ENCODE measurements at places on chromosomes 7 and 10.

DNA sequence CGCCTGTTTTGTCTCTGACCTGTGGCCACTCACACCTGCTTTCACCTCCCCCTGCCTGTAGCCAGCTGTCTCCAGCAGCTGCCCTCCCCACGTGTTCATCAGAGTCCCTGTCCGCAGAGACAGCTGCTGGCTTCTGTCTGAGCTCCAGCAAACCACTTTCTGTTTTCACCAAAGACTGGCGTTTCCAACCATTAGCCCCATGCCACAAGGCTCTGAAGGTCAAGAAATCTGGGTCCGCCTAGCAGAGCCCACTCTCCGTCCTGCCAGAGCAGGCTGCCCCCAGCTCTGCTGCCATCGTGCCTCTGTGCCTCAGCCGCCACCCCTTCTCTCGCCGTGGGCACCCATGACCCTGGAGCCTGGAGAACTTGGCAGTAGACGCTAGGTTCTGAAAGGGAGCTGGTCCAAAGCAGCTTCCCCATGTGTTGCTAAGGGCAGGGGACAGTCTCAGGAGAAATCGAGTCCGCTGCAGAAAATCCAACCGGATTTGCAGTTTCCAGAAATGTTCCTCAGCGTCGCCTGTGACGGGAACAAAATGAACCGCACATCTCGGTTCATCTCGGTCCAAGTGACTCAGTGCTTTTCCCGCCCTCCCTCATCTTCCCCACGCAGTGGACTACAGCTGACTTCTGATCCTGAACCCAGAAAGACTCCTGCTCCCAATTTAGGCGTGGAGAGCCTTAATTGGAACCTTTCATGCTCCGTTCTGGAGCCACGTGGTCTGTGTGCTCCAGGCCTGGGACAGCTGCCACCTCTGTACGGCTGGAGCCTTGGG lies 28.0 kb downstream of the TMEM120A start:
- DNase-seq: peak; percentile 38

- DNase-seq: peak; percentile 40
Measured at GRCh38 chr7:21967598-21968003, 21.9 kb upstream of the CDCA7L start.

DNA sequence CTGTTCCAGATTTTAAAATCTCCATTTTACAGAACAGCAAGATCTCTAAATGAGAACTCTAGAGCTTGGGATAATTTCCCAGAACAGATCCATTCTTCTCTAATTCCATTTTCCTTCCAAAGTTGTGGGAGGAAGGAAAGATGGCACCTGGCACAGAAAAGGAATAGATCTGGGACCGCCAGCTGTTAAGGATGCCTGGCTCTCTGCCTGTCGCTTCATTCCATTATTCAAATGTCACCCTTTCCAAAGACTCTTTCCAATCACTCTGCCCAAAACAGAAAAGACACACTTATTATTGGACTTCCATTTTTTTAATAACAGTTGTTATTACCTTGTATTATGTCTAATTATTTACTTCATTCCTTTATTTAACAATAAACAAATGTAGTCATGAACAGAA lies 751 bp upstream of the OR9A2 start:
- DNase-seq: no peak

- no peak for DNase-seq
Measured at GRCh38 chr7:114977277-114977676, 55.4 kb downstream of the MDFIC start.

DNA sequence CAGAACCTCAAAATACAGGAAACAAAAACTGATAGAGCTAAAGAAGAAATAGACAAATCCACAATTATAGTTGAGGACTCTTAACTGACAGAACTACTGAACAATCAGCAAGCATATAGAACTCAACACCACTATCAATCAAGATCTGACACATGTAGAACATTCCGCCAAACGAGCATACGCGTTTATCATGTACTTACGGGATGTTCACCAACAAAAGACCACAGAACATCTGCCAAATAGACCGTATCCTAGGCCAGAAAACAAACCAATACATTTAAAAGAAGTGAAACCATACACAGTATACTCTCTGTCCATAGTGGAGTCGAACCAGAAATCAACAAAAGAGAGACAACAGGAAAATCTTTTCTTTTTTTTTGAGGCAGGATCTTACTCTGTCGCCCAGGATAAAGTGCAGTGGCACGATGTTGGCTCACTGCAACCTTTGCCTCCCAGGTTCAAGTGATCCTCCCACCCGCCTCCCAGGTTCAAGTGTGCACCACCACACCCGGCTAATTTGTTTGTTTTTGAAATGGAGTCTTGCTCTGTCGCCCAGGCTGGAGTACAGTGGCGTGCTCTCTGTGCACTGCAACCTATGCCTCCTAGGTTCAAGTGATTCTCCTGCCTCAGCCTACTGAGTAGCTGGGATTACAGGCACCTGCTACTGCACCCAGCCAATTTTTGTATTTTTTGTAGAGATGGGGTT lies 5.1 kb downstream of the GNA12 start:
- DNase-seq: peak; percentile 46

DNA sequence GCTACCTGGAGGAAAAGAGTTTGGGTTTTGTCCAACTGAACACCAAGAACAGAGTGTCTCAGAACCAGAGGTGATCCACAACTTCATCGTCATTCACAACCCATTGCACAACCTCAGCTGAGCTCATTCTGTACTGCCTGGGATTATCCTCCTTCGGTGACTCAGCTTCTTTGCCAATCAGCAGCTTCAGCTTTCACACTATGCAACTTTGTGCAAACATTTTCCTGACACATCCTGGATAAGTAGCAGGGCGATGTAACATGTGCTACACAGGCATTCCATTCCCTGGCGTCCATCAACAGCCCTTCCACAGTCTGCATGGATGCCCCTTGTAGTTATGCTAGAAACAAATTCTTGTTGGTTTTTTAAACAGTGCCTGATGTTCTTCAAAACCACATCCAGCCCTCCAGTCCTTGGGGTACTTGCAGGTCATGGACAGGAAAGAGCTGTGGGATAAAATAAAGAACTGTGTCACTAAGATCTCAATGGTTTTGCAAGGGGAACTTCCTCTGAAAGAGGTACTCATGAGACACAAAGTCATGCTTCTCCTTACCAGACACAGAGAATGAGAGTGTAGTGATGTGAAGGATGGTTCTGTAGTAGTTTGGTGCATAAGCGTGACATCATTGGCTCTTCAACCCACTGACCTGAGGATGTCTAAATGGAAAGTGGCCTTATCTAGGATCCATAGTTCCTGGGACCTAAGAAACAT lies 478.5 kb downstream of the KIF20B start:
- DNase-seq: peak; percentile 98

GRCh38 chr10:6170638-6171037 lies 32.1 kb upstream of the PFKFB3 start:
- peak; percentile 32 for DNase-seq

- no peak for DNase-seq
Measured at GRCh38 chr7:23098460-23098859, 7.1 kb upstream of the KLHL7 start.

- DNase-seq: no peak
Measured at GRCh38 chr7:77942431-77942830, 143.9 kb downstream of the PHTF2 start.

DNA sequence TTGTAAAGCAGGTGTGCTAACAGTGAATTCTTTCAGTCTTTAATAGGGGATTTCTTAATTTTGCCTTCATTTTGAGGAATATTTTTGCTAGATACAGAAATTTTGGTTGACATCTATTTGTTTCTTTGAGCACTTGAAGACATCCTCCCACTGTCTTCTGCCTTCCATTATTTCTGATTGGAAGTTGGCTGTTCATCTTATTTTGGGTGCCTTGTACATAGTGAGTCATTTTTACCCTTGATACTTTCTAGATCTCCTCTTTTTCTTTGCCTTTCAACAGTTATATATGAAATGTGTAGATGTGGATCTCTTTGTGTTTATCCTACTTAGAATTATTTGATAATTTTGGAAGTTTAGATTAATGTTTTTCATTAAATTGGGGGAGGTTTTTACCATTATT lies 631.0 kb downstream of the AUTS2 start:
- DNase-seq: no peak

- DNase-seq: peak; percentile 59
Measured at GRCh38 chr7:13990319-13990983, 985 bp upstream of the ETV1 start.

GRCh38 chr10:51910596-51910995 lies 211.2 kb upstream of the CSTF2T start:
- no peak for DNase-seq

DNA sequence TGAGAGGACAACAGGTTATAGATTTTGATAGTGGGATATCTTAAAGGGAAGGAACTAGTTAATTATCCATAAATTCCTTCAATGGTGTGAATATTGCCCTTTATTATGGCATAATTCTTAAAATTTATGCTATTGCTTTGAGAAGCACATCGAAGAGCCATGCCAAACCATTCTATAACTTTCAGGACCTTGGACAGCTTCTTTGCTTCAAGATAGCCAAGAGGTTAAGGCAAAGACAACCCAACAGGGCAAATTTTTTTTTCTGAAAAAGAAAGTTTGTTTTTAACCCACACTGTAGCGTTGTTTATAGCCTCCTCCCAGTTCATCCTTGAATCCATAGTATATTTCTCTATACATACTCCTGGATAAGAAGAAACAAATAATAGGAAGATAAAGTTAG lies 103.2 kb downstream of the NRG3 start:
- peak; percentile 12 for DNase-seq

DNA sequence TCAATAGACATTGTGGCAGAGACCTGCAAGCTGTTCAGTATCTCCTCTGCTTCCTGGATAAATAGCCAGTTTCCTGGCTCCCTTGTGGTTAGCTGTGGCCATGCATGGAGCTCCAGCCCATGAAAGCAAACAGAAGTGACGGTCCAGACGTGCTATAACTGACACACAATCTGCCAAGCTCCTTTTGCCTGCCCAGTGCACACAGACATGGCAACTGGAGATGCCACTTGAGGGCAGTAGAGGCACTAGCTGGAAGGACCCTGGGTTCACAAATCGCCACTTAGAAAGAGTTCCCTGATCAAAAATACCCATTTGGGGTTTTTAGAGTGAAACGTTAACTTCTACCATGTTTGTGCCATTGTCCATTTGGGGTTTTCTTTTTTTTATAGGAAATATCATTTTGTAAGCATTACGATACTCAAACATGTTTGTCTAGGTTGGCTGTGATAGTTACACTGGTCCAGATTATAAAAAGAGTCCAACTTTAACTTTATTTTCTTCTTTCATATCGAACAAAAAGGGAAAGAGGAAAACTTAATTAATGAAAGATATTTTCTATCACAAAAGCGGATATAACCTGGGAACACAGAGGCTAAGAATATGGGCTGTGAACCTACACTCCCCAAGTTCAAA lies 31.3 kb downstream of the KIN start:
- DNase-seq: peak; percentile 53

- peak; percentile 18 for DNase-seq
Measured at GRCh38 chr7:34208878-34209621, 303.7 kb downstream of the BMPER start.

DNA sequence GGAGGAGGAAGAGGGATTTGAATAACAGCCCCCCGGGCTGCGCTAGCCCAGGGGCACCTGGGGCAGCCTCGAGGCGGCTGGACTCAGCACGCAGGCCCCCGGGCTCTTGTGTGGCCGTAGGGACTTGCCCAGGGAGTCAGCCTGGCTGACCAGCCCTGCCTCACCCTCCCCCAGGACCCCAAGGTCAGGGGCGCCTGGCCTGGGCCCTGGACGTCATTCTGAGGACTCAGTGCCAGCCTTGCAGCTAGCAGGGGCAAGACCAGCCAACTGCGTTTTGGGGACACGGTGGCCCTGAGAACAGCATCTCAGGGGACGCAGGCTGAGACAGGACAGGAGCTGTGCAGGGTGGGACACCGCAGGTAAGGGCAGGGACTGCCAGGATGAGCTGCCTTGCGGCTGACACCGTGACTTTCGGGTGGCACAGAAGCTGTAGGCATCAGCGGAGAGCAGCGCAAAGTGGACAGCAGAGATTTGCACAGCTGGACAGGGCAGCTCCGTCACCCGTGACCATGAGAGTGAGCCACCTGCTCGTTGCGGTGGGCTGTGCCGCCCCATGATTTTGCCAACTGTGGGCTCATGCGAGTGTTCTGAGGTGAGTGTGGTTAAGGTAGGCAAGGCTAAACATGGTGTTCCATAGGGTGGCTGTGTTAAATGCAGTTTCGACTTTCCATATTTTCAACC lies 48.1 kb upstream of the UBE3C start:
- no peak for DNase-seq

DNA sequence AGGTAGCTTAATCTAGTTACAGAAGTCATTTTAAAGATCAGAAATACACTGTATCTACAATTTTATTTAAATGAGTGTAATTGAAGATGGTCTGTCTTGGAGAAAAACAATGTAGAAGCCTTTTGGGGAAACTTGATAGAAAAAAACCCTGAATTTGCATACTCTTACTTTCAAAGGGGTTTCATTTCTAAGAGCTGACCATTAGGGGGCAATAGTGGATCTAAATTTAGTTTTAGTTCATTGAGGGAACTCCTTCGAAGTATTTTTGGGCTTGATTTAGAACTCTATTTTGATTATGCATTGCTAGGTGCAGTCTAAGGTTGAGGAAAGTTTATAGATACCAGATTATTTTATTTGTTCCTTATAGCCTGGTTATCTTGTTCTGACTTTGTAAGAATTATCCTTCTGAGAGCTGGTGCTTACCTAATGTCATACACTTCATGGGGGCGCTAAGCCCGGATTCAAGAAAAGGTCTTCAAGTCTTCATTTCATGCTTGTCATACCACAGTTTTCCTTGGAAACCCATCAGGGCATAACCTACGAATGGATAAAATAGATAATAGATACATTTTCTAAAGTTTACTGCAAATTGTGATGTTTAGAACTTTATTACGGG lies 69.1 kb upstream of the MXI1 start:
- peak; percentile 80 for DNase-seq

DNA sequence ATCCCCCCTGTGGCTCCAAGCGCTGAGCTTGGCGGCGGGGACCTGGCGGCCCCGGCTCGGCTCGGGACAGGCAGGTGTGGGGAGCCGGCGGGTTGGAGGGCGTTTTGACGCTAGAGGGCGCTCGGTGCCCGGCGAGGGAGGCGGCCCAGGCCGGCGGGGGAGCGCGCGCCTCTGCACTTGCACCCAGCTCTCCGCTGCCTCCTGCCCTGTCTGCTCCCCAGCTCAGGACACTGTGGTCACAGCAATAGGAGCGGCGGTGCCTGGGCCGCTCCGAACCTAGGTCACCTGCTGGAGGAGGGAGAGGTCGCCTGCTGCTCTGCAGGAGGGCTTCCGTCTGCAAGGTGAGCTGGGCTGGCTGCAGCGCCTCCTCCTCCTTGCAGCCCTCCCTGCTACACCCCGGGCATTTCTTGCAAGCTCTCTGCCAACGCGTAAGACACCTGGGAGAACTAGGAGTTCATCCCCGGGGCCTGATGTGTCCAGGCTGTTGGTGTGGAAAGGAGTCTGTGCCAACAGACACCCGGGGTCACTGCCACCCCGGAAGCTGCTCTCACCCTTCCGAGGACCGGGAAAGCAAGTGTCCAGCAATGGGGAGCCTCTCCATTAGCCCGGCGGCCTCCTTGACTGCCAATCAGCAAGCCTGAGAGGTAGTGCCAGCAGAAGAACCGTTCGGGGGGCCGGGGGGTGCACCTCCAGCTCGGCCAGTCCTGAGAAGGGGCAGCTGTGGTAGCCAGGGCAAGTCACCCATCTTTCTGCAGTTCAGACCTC lies 620.4 kb downstream of the GALNT17 start:
- peak; percentile 11 for DNase-seq

GRCh38 chr7:134448356-134449229 lies 10.3 kb downstream of the AKR1B1 start:
- peak; percentile 96 for DNase-seq

Measured in cardiac fibroblast (primary cell).